Choroid plexus epithelial cell (primary cell): ENCODE measurements at places on chromosomes 1 and 21.
A peak's percentile ranks its signal among the peaks of the same experiment; 100 is the strongest.

DNA sequence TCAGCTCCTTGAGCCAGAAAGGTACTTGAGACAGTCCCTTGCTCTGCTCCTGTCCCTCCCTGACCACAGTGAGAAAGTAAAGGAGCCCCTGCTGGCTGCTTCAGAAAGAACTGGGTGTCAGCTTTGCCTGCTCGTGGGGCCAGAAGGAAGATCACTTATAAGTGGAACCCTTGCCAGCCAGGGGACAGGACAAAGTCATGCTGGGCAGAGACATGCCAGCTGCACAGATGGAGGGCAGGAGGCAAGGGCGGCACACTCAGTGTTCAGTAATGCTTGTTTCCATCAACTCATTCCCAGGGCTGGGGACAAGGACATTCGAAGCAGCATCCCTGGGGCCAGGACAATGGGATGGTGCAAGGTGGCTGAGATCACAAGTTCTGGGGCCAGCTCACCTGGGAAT, 41.8 kb downstream of the NTPCR start:
- DNase-seq, result no peak

DNA sequence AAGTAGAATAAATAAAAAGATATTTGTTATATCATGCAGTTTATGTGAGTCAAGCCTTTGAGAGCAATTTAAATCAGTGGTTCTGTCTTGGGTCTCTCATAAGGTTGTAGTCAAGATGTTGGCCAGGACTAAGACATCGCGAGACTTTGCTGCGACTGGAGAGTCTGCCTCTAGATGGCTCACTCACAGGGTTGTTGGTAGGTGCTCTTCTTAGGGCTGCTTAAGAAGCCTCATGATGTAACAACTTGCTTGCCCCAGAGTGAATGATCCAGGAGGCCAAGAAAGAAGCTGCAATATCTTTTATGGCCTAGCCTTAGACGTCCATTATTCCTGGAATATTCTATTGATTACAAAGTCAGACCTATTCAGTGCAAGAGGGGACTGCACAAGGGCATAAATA, 73.1 kb upstream of the CACHD1 start:
- peak; percentile 17 for DNase-seq

DNA sequence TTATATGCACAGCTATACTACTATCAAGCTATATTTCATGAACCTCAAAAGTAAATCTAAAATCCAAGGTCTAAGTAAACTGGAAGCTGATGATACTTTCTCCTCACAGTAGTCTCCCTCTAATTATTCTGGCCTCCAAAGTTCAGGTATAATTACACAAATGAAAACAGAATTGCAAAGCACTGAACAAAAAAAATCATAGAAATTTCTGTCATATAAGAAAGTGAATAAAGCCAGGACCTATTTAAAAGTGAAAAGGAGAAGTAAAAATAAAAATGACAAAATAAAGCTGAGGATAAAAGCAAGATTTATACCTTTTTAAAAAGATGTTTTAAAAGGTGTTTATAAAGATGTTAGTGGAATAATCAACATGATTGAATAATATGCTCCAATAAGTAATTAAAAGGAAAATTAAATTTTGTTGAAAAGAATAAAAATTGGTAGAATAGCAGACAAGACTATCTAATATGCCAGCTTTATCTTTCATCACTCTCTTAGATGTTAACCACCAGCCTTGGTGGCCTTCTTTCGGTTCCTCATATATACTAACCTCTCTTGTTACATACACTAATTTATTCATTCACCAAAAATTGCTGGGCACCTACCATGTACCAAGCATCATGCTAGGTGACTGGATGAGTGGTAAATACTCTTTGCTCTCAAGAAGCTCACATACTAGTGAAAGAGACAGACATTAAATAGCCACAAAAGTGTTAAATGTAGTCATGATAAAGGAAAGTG, 25.1 kb downstream of the SHCBP1L start:
- no peak for DNase-seq

GRCh38 chr21:43691086-43691795, 27.7 kb upstream of the PDXK start:
- no peak for DNase-seq

DNA sequence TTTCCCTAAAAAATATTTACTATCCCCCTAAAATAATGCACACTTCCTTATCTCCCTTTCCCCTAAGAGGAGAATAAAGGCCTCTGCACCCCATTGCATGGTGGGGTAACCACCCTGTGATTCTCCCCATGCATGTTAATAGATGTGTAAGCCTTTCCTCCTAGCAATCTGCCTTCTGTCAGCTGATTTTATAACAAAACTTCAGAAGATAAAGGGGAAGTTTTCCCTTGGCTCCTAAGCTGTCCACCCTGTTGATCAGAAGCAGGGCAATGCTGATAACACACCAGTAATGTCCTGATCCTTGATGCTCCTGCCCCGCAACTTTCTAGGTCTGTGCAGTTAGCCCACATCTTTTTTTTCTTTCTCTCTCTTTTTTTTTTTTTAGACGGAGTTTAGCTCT, 11.4 kb upstream of the RNF187 start:
- no peak for DNase-seq

- DNase-seq, result no peak
These were observed 465.6 kb downstream of the CAMTA1 start for GRCh38 chr1:7250597-7251453.

GRCh38 chr1:94515296-94515947, 26.1 kb downstream of the F3 start:
- no peak for DNase-seq

GRCh38 chr21:14583629-14584255, 37.6 kb upstream of the SAMSN1 start:
- DNase-seq, result peak; percentile 40

- DNase-seq, result no peak
These were observed 141.8 kb upstream of the ERRFI1 start for GRCh38 chr1:8167936-8168335.

DNA sequence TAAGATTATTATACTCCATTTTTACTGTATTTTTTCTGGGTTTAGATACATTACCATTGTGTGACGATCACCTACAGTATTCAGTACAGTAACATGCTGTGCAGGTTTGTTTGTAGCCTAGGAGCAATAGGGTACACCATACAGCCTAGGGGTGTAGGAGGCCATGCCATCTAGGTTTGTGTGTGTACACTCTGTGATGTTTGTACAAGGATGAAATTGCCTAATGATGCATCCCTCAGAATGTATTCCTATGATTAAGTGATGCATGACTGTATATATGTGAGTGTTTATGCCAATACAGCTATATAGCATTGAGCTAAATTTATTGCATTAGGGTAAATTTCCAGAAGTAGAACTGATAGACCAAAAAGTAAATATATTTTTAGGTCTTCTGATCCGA, 23.3 kb downstream of the TUFT1 start:
- DNase-seq, result no peak

DNA sequence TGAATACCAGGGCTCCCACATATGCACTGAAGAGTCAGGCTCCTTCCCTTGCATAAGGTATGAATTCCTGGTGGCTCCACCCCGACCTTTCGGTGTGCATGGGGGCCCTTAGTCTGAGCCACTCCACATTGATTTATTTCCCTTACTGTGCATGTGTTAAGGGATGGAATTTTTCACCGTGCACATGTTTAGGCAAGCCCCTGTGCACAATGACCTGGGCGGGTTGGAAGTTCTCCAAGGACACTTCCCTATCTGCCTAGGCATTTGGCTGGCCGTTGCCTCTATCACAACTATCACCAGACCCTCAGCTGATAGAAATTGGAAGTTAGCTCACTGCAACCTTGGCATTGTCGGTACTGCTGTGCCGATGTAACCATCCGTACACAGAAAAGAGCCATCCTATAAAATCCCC, 9.7 kb downstream of the S100A6 start:
- no peak for DNase-seq

DNA sequence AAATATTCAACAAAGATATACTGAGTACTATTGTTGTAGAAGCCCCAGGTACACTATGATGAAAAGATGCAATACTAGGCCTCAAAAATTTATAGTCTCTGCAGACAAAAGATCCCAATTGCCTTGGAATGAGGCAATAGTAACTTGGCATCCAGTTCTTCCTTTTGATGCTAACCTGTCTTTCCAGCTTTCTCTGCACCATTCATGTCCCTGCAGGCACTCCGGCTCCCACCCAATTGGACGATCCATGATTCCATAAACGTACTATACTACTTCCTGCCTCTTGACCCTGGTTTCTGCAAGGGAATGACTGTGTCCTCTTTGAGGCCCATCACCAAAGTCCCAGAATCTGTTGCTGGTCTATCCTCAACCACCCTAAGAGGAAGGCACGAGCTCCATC, 8.0 kb upstream of the TAGLN2 start:
- DNase-seq, result no peak

DNA sequence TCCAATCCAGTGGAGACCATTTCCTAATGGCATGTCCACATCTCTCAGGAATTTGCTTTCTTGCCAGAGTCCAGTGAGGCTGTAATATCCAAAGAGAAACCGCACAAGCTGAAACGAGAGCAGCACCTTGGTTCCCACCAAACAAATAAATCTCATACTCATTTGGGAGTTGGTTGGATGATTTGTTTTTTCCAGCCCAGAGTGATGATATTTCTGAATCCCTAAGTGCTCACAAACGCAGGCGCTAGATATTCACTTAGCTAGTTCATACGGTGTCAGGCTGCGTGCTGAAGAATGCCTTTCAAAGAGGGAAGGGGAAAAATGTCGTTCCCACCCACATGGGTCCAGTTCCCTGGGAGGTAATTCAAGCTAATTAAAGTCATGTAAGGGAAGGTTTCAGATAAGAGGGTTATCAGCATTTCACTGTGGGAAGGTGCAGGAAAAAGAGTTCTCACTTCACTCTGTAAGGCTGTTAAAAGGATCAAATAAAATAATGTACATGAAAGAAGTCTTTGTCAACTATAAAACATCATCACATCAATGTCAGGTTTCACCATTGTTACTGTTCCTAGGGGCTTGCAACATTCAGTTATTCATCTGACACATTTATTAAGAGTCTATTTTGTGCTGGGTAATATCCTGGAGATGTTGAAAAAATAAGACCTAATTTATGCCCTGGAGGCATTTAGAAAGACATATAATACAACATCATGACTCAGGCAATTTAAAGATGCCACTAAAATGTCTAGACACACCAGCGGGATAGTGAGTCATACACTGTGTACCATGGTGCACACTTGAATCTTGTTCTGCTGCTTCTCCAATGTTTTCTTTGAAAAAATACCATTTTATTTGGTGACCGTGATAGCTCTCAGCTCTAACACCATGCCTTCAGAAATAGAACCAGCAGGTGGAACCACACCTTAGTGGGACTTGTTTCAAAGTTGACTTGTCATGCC, 19.3 kb downstream of the DPT start:
- DNase-seq, result peak; percentile 70

- DNase-seq, result no peak
These were observed 36.7 kb upstream of the SLC19A1 start for GRCh38 chr21:45578811-45579381.
